ENCODE measurements at places on chromosomes 1 and 21.

DNA sequence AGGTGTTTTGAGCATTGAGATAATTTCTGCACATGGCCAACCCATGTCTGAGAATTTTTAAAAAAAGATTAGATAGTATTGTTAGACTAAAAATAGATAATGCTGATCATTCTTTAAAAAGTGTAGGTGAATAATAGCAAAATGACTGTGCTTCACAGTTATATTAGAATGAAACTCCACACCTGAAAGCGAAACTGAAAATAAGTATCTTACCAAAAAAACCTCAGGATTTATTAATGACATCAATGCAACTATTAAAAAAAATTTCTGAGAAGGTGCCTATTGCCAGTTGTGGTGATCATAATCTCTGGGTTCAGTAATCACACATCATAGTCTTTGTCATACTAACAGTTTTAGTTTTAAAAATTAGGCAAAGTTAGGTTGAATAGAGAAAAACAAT, 36.5 kb downstream of the PLA2G4A start:
- no peak for DNase-seq

DNA sequence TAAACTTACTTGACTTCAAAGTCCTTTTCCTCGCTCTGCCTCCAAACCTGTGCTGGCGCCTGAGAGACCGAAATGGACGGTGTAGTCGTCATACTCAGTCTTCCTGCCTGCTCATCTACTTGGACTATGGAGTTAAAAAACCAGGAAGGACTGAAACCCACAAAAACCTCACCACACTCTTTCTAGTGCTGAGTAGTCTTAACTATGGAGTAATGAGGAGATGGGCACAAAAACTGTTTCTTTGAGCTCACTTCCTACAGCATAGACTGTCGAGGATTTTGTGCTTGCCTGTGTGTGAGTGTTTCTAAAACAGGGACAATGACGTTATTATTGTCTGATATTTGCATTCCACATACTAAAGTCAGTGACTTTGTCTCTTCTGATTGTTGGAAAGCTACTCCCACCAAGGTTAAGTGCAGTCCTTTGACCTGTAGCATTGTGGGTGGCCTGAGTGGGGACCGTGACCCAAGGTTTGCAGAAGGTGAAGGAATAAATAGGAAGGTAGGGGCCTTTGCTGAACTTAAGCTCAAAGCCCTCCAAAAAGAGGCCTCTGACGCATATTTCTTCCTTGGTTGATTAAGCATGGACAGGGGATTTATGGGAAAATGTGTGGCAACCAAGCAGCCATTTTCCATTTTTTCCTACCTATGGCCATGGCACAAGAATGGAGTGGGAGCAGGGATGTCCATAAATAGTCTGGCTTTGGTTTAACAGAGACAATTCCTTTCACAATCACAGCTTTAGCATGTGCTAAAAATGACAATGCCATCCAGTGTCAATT, 109.6 kb downstream of the ZBTB18 start:
- peak; percentile 19 for DNase-seq

- peak; percentile 59 for DNase-seq
Measured at GRCh38 chr1:13699936-13700520, at the start of gene PRDM2. PRDM2 (plus strand) TSS chr1:13700188; CDS start chr1:13715606, 15,418 bp downstream.

GRCh38 chr1:147673406-147673805, 3.1 kb upstream of the ACP6 start:
- DNase-seq, result peak; percentile 61

DNA sequence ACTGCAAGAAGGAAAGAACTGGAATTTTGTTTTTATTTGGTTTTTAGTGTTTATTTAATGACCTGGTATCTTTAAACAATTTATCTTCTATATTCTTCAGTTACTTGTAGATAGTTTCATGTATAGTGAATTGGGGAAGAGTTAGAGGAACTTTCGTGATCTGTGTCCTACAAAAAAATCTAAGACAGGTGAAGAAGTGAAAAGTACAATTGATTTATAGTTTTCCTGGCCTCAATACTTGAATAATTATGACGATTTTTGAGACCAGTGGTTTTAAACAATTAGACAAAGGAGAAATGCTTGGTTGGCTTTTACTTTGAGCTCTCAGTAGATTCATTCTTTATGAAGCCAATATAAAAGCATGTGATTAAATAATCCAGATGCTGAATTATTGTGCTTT, 7.5 kb downstream of the MIER1 start:
- no peak for DNase-seq

DNA sequence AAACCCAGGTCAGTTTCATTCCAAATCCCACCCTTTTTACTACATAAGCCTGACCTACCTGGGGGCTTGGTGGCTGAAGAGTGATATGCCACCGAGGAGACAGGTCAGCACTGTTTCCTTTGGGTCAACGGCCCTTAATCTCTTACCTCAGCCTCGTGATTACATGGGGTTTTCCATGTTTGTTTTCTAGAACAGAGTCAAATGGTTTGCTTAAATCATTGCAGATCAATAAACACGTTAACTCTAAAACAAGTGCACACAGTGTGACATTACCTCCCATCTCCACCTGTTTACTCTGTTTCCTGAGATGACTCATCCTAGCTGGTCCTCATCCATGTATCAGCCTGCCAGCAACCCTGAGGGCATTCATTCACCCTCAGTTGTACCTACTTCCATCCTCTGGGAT, 40.8 kb upstream of the TP53BP2 start:
- no peak for DNase-seq

DNA sequence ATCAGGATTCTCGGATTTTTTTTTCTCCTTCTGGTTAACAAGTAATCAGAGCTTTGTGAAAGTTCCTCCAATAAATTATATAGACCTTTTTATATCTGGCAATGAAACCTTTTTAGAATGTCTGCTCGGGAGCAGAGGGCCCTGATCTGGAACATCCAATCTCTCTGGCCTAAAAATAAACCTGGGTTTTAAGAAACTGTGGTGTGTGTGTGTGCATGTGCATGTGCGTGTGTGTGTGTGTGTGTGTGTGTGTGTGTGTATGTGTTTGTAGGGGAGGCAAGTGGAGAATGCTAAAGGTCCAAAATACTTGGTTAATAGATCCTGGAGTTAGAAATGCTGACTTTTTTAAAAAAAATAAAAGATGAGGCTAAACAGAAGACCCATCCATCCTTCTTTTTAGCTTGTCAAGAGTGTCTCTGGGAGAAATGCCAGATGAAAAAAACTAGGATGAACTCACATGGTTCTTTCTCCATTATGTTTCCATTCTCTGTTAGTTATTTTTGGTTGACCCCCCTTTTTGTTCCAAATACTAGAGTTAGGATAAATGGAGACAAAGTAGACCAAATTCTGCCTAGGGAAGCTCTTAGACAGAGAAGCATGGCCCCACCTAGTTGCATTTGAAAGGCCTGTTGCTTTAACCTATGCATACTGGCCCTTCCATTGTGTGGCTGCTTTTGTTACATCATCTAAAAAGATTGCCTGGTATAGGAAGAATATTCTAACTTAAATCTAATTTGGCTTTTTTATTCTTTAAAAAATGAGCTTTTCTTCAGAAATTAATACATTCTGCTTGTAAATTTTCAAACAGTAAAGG, 175.9 kb downstream of the PAPPA2 start:
- no peak for DNase-seq

DNA sequence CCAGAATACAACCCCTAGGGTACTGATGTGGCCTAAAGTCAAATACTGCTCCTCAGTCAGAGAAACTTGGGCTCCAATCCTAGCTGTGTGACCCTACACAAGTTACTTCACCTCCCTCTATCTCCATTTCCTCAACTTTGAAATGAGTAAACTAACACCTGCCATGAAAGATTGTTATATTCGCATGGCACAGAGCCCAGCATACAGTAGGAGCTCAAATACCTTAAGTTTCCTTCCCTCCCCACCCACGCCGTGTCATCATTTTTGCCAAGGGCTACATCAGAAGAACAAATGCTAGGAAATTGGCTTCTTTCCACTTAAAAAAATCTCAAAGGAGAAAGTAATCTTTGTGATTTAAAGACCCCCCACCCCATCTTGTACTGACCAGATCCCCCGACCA, 22.2 kb upstream of the ZNF362 start:
- no peak for DNase-seq

DNA sequence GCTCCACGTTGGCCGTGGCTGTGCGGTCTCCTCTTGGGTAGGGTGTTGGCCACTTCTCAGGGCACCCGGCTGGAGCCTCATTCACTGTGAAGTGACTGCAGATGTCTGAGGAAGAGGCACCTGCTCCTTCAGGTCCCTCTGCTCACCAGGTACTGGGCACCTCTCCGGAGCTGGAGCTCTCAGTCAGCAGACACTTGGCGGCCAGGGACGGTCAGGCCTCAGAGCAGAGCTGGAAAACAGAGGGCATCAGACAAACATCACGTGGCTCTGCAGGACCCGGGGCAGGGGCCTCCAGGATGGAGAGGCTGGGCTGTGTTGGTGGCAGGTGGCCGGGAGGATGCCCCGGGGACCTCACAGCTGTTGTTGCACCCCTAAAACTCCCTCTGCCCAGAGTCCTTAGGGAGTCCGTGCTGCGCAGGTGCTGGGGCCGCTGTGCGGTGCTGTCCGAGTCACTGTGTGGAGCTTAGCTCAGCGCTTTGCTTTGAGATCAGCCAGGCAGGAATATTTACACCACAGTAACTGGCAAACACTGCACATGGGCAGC, 59.7 kb downstream of the SLX9 start:
- no peak for DNase-seq

DNA sequence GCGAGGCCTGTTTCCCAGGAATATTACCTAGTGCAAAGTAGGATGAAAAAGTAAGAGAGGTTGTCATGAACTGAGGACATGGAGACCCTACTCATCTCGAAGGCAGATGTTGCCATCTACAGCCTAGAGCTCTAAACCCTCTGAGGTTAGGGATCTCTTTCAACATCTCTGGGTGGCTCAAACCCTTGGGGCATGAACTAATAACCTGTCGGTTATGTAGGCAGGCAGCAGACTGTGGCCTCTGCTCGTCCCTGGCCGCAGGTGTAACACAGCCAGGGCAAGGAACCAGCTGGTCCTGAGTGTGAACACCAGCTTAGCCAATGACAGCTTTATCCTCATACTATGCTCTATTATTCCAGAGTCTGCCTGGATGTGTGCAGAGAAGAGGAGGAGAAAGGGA, 13.2 kb downstream of the CAPZB start:
- no peak for DNase-seq

DNA sequence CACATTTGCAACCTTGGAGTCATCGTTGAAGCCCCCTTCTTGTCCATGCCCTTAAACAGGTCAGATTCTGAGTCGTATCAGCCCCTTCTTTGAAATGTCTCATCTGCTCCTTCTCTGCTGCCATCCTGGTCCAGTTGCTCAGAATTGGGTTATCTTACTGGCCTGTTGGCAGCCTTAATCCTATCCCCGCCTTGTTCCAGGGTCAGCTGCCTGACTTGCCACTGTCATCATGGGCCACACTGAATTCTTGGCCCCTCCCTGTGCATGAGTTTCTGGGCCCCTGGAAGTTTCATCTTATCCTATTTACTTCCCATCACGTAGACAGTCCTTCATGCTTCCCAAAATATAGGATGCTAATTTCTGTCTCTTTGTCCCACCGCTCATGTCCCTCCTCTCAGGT, 23.7 kb downstream of the IRF2BP2 start:
- DNase-seq, result no peak

- DNase-seq, result no peak
Measured at GRCh38 chr1:164602101-164602422, 43.1 kb downstream of the PBX1 start.

DNA sequence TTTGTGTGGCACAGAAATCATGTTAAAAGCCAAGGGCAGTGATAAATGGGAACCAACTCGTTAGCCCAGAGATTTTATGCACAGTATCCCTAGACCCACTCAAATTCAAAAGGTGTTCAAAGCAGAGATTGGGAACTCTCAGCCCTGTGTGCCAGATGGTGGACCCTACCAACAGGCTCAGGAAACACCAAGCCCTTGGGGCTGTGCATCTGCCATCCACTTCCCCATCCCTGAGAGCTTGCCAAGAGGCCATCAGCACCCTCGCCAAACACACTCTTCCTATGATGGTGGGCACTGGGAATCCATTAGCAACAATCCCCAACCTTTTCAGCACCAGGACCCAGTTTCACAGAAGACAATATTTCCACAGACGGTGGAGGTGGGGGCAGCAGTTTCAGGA, 194.2 kb upstream of the NFIA start:
- no peak for DNase-seq

GRCh38 chr1:221633841-221634409, 108.0 kb downstream of the DUSP10 start:
- DNase-seq, result no peak

DNA sequence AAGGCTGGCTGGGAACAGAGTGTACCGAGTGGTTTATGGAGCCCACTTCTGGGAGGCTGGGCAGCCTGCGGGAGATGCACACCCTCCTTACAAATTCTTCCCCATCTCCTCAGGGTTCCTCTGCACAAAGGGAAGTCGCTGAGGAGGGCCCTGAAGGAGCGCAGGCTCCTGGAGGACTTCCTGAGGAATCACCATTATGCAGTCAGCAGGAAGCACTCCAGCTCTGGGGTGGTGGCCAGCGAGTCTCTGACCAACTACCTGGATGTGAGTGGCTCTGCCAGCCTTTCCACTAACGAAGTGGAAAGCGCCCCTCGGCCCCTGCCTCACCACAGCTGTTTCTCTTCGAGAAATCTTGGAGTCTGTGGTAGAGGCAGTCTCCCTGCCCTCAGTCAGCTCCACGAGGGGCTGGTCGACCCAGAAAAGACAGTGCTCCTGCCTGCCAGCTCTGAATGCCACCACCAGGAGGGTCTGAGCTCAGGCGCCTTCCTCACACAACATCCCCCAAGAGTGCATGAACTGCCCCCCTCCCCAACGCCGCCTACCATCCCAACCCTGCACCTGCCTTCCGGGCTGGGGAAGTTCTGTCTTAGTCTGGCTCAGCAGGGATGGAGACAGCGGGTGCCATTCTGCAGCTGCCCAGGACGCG, 31.8 kb downstream of the PROK1 start:
- DNase-seq, result no peak

DNA sequence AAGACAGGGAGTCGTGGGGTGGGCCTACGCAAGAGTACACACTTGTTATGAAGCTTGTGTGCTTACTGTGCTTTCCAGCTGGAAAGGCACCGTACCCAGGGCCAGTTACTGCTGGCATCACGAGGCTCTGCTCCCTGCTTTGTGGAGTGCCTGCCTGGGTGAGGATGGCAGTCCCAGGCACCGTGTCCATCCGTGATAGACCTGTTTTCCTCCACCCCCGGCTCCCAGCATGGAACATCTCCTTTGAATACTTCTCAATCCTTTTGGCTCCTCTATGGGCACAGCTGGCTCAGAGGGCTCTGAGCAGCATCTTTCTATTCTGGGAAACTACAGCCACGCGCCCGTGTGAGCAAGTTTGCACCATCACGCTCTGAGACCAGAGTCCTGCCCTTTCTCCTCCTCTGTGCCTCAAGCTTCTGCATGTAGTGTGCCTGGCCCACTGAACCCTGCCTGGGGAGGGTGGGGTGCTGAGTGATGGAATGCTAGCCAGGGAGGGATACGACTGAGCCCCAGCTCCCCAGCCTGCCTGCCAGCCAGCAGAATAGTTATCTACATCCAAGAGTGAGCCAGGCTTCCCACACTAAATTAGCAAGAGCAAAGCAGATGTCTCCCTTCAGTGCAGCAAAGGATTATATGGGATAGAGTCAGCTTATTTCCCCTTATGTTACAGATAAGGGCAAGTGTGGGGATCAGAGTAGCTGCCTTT, 7.1 kb upstream of the TNR start:
- no peak for DNase-seq

- no peak for DNase-seq
Measured at GRCh38 chr1:6496365-6496721, 4.9 kb upstream of the PLEKHG5 start.

Data from fibroblast of skin of right biceps (primary cell).